ENCODE measurements at places on chromosomes 2 and 18. TPM values are rescaled to one million over a fixed set of nuclear protein-coding genes. Genes with fewer than 3 reads are reported as not detected.

DNA sequence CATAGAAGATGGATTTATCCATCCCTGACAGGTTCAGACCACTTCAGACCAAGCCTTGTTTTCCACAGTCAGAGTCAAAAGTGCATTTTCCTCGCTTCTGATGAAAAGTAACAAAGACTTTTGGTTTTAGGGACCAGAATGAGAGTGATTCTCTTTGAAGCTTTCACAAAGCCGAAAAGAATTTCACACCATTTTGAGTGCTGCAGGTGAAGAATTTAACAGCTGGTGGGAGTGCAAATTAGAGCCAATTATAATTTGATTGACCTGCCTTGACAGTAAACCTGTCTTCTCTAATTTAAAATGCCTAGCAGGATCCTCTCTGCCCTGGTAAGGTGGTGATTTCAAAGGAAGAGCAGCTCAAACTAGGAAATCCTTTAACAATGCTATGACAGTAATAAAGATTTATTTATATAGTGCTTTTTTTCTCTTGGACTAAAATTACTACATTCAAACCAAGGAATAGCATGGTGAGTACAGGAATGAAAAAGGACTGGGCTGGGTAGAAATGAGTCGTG, 241.6 kb downstream of the HRH4 start:
- no peak for DNase-seq
- no peaks in the 10 kb centered on the region for H3K36me3 ChIP-seq

DNA sequence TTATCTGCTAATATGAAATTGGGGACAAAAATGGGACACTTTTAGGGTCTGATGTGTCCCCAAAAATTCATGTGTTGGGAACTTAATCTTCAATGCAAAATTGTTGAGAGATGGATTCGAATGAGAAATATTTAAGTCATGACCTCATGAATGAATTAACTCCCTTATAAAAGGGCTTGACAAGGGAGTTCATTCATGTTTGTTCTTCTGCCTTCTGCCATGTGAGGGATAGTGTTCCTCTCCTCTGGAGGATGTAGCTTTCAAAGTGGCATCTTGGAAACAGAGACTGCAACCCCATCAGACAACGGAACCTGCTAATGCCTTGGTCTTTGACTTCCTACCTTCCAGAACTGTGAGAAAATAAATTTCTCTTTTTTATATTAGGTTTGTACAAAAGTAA, 89.2 kb upstream of the LINC00305 start:
- no peaks in the 10 kb centered on the region for H3K4me1 ChIP-seq
- no peak overlapping the region for H3K27ac ChIP-seq
- no peak for DNase-seq
- H3K27me3 ChIP-seq = no peaks in the 10 kb centered on the region
- H3K36me3 ChIP-seq = no peaks in the 10 kb centered on the region

- H3K4me3 ChIP-seq = no peak overlapping the region
- H3K36me3 ChIP-seq = no peaks in the 10 kb centered on the region
- DNase-seq = no peak
- H3K27me3 ChIP-seq = no peaks in the 10 kb centered on the region
- no peaks in the 10 kb centered on the region for H3K4me1 ChIP-seq
- H3K27ac ChIP-seq = no peak overlapping the region
These were observed 13.2 kb downstream of the MROH2A start for GRCh38 chr2:233791151-233791882.

- H3K27me3 ChIP-seq = no peaks in the 10 kb centered on the region
- no peaks in the 10 kb centered on the region for H3K4me1 ChIP-seq
- no peaks in the 10 kb centered on the region for H3K36me3 ChIP-seq
- DNase-seq = no peak
- no peak overlapping the region for H3K27ac ChIP-seq
- H3K4me3 ChIP-seq = no peak overlapping the region
These were observed 333.1 kb downstream of the DYSF start for GRCh38 chr2:71786291-71787107.

- peaks cover 8% of the 10 kb centered on the region for H3K4me1 ChIP-seq
- H3K27ac ChIP-seq = no peak overlapping the region
- peak; percentile 56 for DNase-seq
- no peaks in the 10 kb centered on the region for H3K27me3 ChIP-seq
These were observed 96.6 kb downstream of the NEDD4L start for GRCh38 chr18:58140387-58141325.

- no peaks in the 10 kb centered on the region for H3K27me3 ChIP-seq
- H3K4me3 ChIP-seq = no peak overlapping the region
These were observed 15.9 kb downstream of the KLHL41 start for GRCh38 chr2:169525434-169525833.

DNA sequence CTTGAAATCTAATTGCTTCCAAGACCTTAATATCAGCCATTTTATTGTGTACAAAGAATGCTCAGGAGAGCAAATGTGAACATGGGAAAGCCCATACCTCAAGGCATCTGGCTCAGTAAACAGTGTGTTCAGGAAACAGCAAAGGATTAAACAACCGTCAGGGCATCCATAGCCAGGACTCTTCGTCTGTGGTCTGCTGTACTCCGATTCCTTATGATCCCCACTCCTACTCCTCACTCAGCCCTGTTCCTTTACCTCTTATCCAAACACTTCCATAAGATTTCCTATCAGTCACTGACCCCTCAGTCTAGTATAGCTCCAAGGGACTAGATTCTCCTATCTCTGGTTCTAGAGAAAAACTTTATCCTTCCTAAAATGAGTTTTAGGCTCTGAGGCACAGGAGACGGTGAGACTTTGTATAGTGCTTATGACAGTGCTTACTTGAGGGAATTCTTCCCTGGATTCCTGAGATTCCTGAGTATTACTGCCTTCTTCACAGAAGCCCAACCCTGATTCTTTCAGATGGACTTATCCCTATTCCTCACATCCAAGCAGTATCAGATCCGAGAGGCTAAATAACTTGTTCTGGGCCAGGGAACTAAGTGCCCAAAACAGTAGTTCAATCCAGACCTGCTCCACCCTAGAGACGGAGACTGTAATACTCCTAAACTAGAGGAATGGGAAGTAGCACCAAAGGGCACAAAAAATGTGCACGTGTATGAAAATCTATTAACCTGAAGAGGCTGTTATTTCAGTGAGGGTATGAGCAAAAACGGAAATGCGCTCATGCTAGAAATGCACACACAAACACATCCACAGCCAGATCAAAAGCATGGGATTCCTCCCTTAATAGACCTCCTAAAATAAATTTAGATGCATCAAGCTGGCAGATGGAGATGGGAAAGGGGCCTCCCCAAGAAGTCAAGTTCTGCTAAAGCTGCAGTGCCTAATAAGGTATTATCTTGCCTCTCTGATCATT, 42.1 kb upstream of the SIGLEC15 start:
- H3K4me1 ChIP-seq = no peaks in the 10 kb centered on the region
- H3K27ac ChIP-seq = no peak overlapping the region
- no peak for DNase-seq
- no peak overlapping the region for H3K4me3 ChIP-seq

The DSEL gene
- 5.9 TPM for total RNA-seq

The ZNF396 gene
- 3.7 TPM for total RNA-seq

The CD28 gene
- total RNA-seq = 0.43 TPM

The ACMSD gene
- not detected for total RNA-seq

All from testis (tissue), 5 donors.